Activated CD4-positive, alpha-beta T cell treated with anti-CD3 and anti-CD28 coated beads, Interleukin-2, amount 50 U/mL, for 4 hours (primary cell): ENCODE measurements at places on chromosomes 16 and 17.

GRCh38 chr17:78970834-78971755 lies 8.6 kb downstream of the LGALS3BP start:
- peak; percentile 77 for DNase-seq

DNA sequence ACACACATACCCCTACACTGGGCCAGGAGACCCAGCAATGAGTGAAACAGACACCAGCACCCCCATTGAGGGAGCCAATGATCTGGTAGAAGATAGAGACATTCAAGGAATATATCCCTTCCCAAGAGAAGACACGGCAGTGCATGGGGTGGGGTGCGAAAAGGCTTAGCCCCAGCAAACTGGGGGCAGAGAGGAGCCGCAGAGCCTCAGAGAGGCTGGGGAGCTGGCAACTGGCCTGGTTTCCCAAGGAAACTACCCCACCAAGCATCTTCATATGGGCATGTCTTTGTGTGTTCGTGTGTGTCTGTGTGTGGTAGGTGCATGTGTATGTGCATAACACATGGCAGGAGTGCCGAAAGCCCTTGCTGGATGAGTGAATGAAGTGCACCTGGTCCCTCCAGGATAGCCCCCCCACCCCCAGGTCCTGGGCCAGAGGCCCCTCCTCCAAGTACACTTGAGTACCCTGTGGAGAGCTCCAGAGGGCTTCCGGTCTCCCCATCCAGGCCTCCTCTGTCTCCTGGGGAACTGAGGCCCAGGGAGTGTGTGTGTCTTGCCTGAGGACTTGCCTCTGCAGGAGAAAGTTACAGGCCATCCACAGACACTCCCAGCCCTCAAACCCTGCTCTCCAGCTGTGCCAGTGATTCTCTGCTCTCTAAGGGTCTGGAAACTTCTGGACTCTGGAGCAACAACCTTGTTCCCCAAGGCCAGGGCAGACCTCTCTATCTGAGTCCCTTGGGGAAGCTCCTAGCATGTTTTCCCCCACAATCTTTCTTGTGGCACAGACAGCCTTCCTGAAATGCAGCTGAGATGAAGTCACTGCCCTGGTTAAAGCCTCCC lies 15.9 kb downstream of the TBX2 start:
- no peak for DNase-seq

GRCh38 chr16:68658341-68658973 lies 13.3 kb downstream of the CDH3 start:
- DNase-seq: no peak

DNA sequence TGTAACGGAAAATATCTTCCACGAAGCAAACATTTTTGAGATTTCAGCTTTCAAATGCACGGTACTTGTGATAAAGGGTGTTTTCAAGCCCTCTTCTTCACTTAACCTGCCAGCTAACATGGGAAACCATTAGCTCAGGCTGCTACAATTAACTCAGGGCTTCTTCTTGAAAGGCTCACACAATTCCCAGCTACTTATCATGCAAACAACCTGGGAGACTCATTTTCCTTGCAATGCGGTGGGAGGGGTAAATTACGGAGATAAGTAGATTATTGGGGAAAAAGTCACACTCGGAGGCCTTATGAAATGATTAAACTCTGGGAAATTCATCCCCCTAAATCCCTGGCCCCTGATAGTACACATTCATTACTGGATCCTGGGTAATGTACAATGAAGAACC lies 266.4 kb downstream of the STX8 start:
- no peak for DNase-seq

GRCh38 chr16:82328881-82329469 lies 159.0 kb upstream of the MPHOSPH6 start:
- DNase-seq: no peak
